ENCODE measurements at places on chromosomes 3 and 15. TPM values are rescaled to one million over a fixed set of nuclear protein-coding genes. Genes with fewer than 3 reads are reported as not detected.

The SCAPER gene
- total RNA-seq: 5.9 TPM

The CLSTN2 gene
- total RNA-seq: 0.53 TPM

The SERINC4 gene
- total RNA-seq: not detected

The CMTM6 gene
- total RNA-seq: 79.8 TPM

The CCRL2 gene
- total RNA-seq: not detected

The MASP1 gene
- 0.23 TPM for total RNA-seq

The STX19 gene
- not detected for total RNA-seq

The ANO10 gene
- total RNA-seq: 27.8 TPM

The GADL1 gene
- total RNA-seq: not detected

The METTL6 gene
- 15.8 TPM for total RNA-seq

The ZNF620 gene
- total RNA-seq: 0.39 TPM

The TMEM108 gene
- total RNA-seq: not detected

The TP53BP1 gene
- total RNA-seq: 18.3 TPM

The SLC6A1 gene
- total RNA-seq: not detected

The LYSMD2 gene
- 9.1 TPM for total RNA-seq

The THRB gene
- 0.84 TPM for total RNA-seq

The FBXO40 gene
- not detected for total RNA-seq

The CLDN1 gene
- 6.2 TPM for total RNA-seq

The IMPG2 gene
- total RNA-seq: 0.04 TPM

The GRK7 gene
- not detected for total RNA-seq

The GOLGA8R gene
- total RNA-seq: not detected

The ZBED2 gene
- total RNA-seq: 124 TPM

The PLSCR2 gene
- total RNA-seq: not detected

The ERICH6 gene
- not detected for total RNA-seq

The SKOR1 gene
- not detected for total RNA-seq

The SYNPR gene
- total RNA-seq: not detected

The NRG4 gene
- 0.19 TPM for total RNA-seq

The EIF5A2 gene
- total RNA-seq: 17.1 TPM

The CCR1 gene
- not detected for total RNA-seq

The GP9 gene
- not detected for total RNA-seq

The CCR5 gene
- total RNA-seq: not detected

The IP6K2 gene
- total RNA-seq: 55.1 TPM

The EDC3 gene
- 10.0 TPM for total RNA-seq

The WDR93 gene
- total RNA-seq: not detected

The GHSR gene
- not detected for total RNA-seq

The MEGF11 gene
- total RNA-seq: not detected

The FMN1 gene
- 0.23 TPM for total RNA-seq

The ARHGEF26 gene
- total RNA-seq: 2.0 TPM

The DAZL gene
- not detected for total RNA-seq

The PPM1L gene
- 0.31 TPM for total RNA-seq

The PIGZ gene
- total RNA-seq: 1.1 TPM

The PLCH1 gene
- total RNA-seq: not detected

The ANKRD34C gene
- total RNA-seq: not detected

The CLDN11 gene
- 3.4 TPM for total RNA-seq

The LRRN1 gene
- total RNA-seq: 0.08 TPM

The RAB8B gene
- 18.8 TPM for total RNA-seq

The VPS39 gene
- 15.2 TPM for total RNA-seq

The DUOX2 gene
- not detected for total RNA-seq

The ACSBG1 gene
- total RNA-seq: not detected

The COL6A5 gene
- not detected for total RNA-seq

The LMAN1L gene
- not detected for total RNA-seq
